Upper lobe of right lung (tissue), 1 donor: ENCODE measurements at places on chromosomes 5 and 9.
A peak's percentile ranks its signal among the peaks of the same experiment; 100 is the strongest.

GRCh38 chr9:35227284-35227683 is 65.5 kb downstream of the UNC13B start:
- DNase-seq, result no peak

DNA sequence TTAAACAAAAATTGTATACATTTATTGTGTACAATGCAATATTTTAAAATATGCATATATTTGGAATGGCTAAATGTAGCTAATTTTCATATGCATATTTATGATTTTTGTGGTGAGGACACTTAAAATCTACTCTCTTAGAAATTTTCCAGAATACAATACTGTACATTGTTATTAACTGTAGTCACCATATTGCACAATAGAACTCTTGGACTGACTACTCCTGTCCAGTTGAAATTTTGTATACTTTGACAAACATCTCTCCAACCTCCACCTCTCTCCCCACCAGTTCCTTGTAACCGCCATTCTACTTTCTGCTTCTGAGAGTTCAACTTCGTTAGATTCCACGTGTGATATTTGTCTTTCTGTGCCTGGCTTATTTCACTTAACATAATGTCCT is 49.2 kb upstream of the TAF11L2 start:
- DNase-seq, result no peak

DNA sequence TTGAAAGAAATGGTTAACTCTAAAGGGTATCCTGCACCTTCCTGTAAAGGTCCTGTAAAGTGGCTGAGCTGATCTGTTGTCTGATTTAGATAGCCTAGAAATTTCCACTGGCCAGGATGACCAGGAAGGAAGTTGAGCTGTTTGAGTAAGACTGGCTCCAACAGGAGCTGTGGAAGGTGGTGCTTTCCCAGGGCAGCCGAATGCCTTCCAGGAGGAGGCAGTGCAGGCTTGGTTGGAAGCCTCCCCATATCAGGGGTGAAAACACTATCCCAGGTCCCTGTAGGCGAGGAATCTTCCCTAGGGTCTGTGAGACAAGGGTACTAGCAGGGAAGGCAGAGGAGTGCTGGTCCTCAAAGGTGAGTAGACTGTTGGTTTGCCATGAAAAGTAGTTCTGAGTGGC is 98.4 kb downstream of the LIX1 start:
- no peak for DNase-seq

- no peak for DNase-seq
Measured at GRCh38 chr9:129327552-129328328, 149.7 kb upstream of the IER5L start.

- peak; percentile 22 for DNase-seq
Measured at GRCh38 chr9:93596399-93596798, 20.0 kb downstream of the PHF2 start.

GRCh38 chr9:96073531-96074480 is 198.3 kb downstream of the ERCC6L2 start:
- DNase-seq, result no peak

DNA sequence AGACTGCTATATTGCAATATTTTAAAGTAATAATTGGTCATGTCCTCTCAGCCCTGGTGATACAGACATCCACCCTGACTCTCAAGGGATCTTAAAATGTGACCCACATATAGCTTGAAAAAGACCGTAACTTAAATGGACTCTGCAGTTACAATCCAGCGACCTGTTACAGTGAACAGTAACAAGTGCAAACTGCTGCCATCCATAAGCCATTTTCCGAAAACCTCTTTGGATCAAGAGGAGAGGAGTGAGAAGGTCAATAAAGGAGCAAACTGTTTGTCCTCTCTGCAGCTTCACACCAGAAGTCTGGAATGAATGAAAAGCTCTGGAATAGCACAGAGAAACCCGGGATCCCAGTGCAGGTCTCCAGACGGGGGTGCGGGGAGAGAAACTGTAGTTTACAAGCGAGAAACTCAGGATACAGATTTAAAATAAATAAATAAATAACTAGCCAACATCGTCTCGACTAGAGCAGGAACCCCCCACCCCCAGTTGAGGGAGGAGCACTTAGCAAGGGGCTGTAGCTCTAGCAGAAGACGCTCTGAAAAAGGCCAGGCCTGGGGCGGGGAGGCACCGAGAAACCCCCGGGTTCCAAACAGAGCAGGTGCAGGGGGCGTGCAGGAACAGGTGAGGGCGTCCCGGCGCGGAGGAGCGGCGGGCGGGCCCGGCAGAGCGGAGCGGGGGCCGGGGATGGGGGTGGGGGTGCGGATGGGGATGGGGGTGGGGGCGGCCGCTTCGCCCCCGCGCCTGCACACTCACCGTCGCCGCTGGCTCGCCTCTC is 572 bp downstream of the ZDHHC21 start:
- DNase-seq, result no peak

DNA sequence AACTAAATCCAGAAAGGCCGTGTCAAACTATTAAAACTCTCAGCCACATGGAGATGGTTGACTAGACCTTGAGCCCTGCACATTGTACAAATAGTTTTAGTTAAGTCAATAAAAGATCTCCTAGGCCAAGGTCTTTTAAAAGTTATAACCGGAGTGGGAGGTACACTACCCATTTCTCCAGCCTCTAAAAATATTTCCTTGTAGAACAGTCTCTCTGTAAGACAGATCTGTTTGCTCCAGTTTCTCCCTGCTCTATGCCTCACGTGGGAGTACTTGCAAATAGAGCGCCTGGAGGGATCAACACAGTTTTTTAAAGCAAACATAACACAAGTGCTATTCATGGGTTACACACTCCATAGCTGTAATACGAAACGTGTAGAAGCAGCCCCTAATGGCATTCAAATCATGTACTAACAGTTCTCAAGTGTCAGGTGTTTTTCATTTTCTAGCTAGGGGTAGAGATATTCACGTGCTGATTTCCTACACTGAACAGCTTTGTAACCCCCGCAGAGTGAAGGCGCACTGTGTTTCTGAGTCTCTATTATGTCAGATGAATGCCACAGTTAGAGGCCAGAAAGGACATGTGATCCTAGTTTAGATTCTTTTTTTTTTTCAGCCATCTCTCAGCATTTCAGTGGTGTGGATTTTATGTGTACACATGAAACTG is 703.4 kb upstream of the GRAMD2B start:
- no peak for DNase-seq

DNA sequence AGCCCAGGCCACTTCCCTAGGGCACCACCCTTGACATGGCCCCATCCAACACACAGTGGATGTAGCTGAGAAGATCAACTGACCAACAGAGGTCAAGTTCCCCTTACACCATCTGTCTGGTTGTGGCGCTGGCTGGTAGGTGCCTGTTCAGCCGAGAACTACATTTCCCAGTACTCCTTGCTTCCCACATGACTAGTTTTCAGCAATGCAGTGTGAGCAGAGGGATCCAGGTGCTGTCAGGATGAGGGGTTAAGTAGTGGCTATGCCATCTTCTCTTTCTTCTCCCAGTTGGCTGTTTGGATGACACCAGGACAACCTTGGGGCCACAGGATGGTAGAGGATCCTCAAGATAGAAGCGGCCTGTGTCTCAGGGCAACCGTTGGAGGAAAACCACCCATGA is 48.6 kb upstream of the SH3PXD2B start:
- peak; percentile 12 for DNase-seq

GRCh38 chr5:126416266-126416925 is 6.8 kb upstream of the GRAMD2B start:
- no peak for DNase-seq

DNA sequence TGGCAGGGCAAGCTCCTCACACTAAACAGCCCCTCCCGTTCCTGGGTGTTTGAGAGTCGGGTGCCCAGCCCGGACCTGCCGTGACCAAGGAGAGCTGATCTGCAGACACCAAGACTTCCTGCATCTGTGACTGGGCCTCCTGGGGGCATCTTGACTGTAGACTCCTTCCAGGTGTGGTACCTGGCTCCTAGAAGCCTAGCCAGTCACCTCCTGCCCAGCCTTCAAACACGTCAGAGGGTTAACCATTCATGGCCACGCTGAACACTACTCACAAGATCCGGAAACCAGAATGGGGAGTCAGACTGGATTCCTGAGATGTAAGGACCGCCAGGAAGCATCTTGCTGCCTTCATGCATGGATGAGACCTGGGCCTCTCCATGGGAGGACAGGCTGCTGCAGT is 3.7 kb upstream of the LCN2 start:
- DNase-seq, result no peak

DNA sequence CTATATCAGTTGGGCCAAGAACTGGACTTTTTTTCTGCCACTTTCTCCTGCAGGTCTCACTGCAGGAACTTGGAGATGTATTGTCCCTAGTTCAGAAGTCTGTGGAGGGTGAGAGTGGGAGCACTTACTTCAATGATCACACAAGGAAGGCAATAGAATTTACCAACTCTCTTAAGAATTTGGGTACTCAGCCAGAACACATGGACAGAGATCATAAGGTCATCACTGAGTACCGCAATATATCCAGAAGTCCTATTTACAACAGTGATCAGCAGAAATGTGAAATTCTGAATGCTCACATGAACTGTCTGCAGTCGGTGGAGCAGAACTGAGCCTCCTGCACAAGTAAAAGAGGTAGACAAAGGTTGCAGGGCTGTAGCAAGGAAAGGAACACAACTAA is 101.0 kb downstream of the FAM114A2 start:
- no peak for DNase-seq
